ENCODE measurements at places on chromosomes 6 and 20. TPM values are rescaled to one million over a fixed set of nuclear protein-coding genes. Genes with fewer than 3 reads are reported as not detected.

The SAMD3 gene
- 0.88 TPM for polyA plus RNA-seq

The EDN3 gene
- 7.4 TPM for polyA plus RNA-seq

The C20orf96 gene
- polyA plus RNA-seq, result 41.2 TPM

The RIOK1 gene
- polyA plus RNA-seq, result 33.8 TPM

The BPHL gene
- 65.2 TPM for polyA plus RNA-seq

The ARMH2 gene
- not detected for polyA plus RNA-seq

The GSTA2 gene
- not detected for polyA plus RNA-seq

The MAPK14 gene
- 50.9 TPM for polyA plus RNA-seq

The SLC32A1 gene
- polyA plus RNA-seq, result 2.4 TPM

The RCAN2 gene
- polyA plus RNA-seq, result 28.9 TPM

The CFB gene
- 22.2 TPM for polyA plus RNA-seq

The SLC24A3 gene
- polyA plus RNA-seq, result 4.1 TPM

The BPIFB4 gene
- not detected for polyA plus RNA-seq

The STMND1 gene
- polyA plus RNA-seq, result 0.71 TPM

The ELOVL4 gene
- polyA plus RNA-seq, result 3.5 TPM

The SALL4 gene
- 12.9 TPM for polyA plus RNA-seq

The TRIM31 gene
- polyA plus RNA-seq, result not detected

The DPPA5 gene
- not detected for polyA plus RNA-seq

The MAPK13 gene
- 20.2 TPM for polyA plus RNA-seq

The TINAG gene
- polyA plus RNA-seq, result 20.5 TPM

The ZSCAN16 gene
- polyA plus RNA-seq, result 11.7 TPM

The GHRH gene
- polyA plus RNA-seq, result not detected

The VSTM2L gene
- polyA plus RNA-seq, result 2.0 TPM

The PNLDC1 gene
- 0.24 TPM for polyA plus RNA-seq

The PRDM13 gene
- not detected for polyA plus RNA-seq

The ABHD16B gene
- not detected for polyA plus RNA-seq

The NNAT gene
- 88.8 TPM for polyA plus RNA-seq

The PTCRA gene
- 0.27 TPM for polyA plus RNA-seq

The CDSN gene
- not detected for polyA plus RNA-seq

The CDH26 gene
- 1.3 TPM for polyA plus RNA-seq

The NOTCH4 gene
- 30.8 TPM for polyA plus RNA-seq

The FAM83B gene
- polyA plus RNA-seq, result 11.1 TPM

The DDO gene
- polyA plus RNA-seq, result 0.84 TPM

The ASIP gene
- 0.58 TPM for polyA plus RNA-seq

The ECT2L gene
- 0.25 TPM for polyA plus RNA-seq

The NRN1 gene
- 3.5 TPM for polyA plus RNA-seq

The TMEM200A gene
- polyA plus RNA-seq, result 26.4 TPM

Measured in left renal cortex interstitium (tissue), 4 donors.